ENCODE measurements at places on chromosomes 3 and 15.

- peak; percentile 79 for DNase-seq
Observed at GRCh38 chr15:93036951-93037819, 51.8 kb downstream of the RGMA start.

DNA sequence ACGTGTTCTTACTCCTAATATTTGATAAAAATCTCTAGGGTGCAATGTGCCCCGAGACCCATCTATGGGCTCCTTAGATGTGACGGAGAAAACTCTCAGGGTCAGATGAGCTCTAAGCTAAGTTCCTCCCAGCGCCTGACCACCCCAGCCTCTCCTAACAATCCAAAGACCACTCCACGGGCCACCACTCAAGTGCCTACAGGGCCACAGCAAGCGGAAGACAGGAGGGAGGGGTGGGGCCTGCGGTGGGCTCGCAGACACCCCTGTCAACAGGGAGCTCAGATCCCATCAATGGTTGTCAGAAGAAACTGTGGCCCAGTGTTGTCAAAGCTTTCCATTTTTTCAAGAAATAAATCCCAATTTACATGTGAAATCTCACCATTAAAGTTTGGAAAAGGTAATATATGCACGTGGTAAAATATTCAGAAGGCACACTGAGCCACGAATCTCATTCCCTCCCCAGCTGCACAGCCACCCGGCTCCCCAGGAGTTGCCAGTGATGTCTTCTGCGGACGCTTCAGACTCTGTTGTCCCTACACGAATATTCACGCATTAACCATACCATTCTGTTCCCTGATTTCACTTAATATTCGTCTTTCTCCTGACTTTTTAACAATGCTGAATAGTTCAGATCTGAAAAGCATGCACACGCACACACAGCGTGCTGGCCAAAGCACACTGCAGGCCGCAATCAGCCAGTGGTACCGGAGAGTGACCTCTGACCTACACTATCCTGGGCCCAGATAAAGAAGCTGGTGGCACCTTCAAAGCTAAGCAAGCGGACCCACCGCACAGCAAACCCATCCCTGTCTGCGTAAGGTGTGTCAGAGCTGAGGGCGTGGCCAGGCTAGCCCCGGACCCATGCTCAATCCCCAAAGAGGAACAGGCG, 19.1 kb downstream of the TNK2 start:
- DNase-seq, result no peak

GRCh38 chr3:161600173-161600572, 103.6 kb downstream of the OTOL1 start:
- DNase-seq, result no peak

- DNase-seq, result no peak
Observed at GRCh38 chr3:18113417-18113816, 311.7 kb downstream of the SATB1 start.

- DNase-seq, result peak; percentile 53
Observed at GRCh38 chr3:71532639-71533395, 50.7 kb downstream of the FOXP1 start.

DNA sequence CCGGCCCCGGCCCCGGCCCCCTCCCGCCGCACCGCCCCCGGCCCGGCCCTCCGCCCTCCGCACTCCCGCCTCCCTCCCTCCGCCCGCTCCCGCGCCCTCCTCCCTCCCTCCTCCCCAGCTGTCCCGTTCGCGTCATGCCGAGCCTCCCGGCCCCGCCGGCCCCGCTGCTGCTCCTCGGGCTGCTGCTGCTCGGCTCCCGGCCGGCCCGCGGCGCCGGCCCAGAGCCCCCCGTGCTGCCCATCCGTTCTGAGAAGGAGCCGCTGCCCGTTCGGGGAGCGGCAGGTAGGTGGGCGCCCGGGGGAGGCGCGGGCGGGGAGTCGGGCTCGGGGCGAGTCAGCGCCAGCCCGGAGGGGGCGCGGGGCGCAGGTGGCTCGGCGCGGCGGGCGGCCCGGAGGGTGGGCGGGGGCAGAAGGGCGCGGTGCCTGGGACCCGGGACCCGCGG, 352 bp downstream of the CHRD start:
- DNase-seq, result peak; percentile 74

GRCh38 chr3:121592856-121593702, at the start of gene FBXO40:
FBXO40 (plus strand) TSS chr3:121593379; CDS start chr3:121620576, 27,197 bp downstream.
- no peak for DNase-seq

- no peak for DNase-seq
Observed at GRCh38 chr3:141462176-141462859, 24.5 kb upstream of the RASA2 start.

DNA sequence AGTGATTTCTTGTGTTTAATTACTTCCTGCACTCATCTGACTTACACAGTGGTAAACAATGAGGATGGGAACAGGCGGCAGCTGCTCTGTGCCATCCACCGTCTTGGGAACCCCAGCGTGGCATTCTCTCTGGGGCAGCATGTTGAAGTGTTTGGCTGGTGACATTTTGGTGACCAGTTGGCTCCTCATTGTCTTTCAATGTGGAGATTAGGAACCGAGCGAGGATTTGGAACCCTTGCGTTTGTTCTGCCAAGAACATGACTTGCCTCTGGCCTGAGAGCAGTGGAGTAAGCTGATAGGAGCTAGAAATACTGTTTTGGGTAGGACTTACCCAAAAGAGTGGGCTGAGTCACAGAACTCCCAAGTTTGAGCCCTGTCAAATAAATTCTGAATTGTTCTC, 88.8 kb downstream of the IGF1R start:
- no peak for DNase-seq

- no peak for DNase-seq
Observed at GRCh38 chr3:95120921-95121320, 1058.1 kb downstream of the NSUN3 start.

DNA sequence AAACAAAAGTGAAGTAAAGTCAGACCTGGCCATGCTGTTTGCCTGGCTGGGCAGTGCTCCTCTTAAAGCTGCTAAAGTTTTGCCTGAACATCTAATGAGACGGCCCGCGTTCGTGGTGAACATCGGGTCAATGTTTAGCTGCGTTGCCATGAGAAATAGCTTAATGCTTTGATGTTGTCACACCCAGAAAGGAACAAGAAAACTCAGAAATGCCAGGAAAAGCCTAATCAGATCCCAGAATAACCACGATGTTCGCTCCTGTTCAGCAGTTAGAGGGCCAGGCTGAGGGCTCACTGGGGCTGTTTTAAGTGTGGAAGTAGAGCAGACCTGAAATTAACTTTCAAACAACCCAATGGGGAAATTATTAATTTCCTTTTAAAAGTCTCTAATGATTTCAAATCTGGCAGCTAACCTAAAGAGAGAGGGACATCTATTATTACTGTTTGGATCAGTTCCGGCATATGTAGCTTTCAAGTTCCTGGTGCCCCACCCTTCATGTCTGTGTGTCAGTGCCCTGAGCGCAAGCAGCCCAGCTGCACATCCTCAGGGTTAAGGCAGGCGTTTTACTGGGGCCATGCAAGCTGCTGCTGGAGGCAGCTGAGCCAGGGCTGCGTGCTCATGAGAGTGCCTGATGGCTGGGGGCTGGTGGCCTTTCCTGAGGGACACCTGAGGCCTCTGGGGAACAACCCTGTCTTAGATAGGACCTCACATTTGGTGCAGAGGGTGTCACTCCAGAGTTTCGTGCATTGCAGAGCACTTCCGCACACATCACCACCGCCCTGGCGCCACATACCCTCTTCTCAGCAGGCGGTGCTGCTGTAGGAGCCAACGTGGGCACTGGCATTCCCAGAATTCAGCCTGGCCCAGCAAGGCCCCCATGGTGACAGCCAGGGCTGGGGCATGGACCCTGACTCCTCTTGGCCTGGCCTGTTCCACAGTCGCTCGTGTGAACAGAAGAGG, 76.6 kb downstream of the LRRK1 start:
- DNase-seq, result no peak

DNA sequence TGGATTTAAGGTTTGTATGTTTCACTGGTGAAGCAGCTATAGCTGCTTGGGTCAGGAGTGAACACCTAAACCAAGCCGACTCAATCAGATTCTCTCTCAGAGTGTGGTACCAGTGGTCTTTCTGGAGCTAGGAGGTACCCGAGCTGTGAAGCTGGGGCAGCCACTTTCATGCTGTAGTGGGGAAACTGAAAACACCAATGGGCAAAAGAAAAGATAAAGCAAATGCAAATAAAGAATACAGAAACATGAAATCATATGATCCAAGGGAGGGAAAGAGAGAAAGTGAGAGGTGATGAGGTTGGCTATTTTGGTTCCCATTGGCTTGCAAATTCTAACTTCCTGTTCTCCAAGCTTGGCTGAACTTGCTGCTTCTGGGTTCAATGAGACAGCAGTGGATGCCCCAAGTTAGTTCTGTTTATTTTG, 212.3 kb upstream of the CFAP20DC start:
- DNase-seq, result no peak

GRCh38 chr3:119436977-119437376, 26.4 kb downstream of the TMEM39A start:
- no peak for DNase-seq

DNA sequence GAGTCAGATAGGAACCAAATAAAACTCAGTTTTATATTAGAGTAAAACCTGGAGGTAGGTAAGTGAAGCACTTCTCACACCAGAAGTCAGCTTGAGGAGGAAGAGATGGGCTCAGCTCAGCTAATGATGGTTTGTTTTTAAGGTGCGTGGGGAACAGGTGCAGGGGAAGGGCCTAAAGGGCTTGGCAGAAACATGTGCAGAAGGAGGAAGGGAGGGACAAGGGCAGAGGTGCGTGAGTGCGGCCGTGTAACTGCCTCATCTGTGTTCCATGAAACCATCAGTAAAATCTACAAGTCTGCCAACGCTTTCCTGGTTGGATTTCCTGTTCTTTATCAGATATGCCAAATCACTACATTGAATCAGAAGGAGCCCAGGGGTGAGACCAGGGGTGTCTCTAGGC, 19.9 kb downstream of the FYCO1 start:
- DNase-seq, result no peak

GRCh38 chr3:46536758-46537157, 29.3 kb downstream of the LRRC2 start:
- DNase-seq, result no peak

DNA sequence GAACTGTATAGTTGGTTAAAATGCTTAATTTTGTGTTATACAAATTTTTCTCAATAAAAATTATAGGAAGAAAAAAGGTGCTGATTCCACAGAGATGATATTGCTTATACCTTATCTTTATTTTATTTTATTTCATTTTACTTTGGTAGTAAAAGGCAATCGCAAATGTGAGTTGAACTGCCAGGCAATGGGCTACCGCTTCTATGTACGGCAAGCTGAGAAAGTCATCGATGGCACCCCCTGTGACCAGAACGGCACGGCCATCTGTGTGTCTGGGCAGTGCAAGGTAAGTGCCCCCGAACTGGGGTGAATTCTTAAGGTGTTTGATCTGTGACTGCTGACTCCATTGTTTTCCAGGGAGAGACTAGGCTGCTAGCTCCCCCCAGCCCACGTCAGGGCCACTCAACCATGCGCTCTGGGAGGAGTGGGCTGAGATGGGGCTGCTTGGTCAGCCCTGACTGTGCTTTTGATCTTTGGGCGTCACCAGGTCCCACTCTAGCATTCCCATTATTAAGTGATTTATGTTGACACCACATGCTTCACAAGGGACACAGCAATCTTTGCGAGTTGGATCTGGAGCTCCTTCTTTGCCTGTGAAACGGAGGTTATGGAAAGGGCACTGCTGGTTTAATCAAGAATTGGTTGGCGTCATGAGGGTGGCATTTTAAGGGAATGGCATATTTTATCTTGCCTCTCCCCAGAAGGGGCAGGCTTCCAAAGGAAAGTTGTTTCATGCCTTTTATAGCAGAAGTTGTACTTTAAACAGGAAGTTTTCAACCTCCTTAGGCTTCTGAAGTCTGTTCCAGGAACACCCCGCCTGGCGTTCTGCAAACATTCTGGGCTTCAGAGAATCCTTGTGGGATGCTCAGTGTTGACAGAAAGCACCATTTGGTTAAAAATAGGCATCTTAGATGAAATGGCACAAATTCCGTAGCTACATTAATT, 296.5 kb downstream of the THSD4 start:
- peak; percentile 52 for DNase-seq

GRCh38 chr3:20527368-20527767, 341.4 kb upstream of the SGO1 start:
- DNase-seq, result no peak

DNA sequence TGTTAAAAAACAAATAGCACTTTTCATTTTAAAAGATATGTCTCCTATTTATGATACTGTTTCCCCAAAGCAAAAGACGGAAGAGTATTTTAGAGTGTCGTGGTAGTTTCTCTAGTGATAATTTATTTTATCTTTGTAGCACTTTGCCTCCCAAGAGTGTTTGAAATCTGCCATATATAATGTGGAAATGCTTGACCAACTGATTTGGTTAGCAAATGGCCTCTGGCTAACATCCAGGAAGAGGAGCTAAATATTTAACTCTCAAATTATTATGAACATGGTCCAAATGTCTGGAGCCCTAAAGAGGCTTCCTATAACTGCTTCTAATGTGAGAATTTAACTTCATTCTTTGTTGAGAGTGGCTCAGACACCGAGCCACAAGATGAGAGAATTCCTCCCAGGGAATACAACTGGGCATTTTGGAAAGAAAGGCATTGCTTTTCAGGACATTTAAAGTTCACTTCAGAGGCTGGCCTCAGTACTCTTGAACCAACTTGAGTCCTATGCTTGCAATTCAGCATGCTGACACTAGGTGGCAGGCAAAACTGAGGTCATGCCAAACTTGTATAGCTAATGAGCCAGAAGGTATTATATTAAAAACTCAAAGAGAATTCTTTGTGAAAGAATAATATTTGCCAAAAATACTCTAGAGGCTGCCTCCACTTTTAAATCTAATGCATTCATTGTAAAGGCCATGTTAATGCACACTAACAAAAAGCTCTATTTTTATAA, 104.5 kb downstream of the RARB start:
- no peak for DNase-seq

GRCh38 chr3:174869448-174869847, 10.3 kb downstream of the NAALADL2 start:
- DNase-seq, result no peak

- no peak for DNase-seq
Observed at GRCh38 chr15:28078191-28078719, 20.9 kb downstream of the OCA2 start.

GRCh38 chr15:90610190-90610589, 80.5 kb downstream of the CRTC3 start:
- no peak for DNase-seq

- no peak for DNase-seq
Observed at GRCh38 chr15:84647726-84648125, 6.4 kb downstream of the WDR73 start.

DNA sequence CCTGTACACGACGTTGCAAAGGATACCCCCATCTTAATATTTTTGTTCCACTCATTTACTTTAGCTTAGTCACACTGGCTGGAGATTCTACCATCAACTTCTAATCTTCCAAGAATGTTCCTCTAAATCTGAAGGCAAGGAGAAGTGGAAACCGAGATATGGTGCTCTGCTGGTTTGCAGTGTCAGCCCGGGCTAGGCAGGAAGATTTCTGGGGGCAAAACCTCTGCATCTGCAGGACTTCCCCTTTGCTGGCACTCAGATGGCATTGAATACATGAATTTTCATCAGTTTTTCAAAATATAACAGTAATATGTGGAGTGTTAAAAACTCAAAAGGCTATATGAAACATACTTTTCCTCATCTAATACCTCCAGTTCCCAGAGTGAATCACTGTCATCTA, 240.4 kb downstream of the RPLP1 start:
- no peak for DNase-seq

- DNase-seq, result no peak
Observed at GRCh38 chr3:43692085-43692855, 1.5 kb downstream of the ABHD5 start.

- DNase-seq, result no peak
Observed at GRCh38 chr3:49804141-49805041, 1.3 kb downstream of the INKA1 start.

Measured in tibial artery (tissue), 4 donors.